Esophagus muscularis mucosa (tissue), 4 donors: ENCODE measurements at places on chromosomes 6 and 20. TPM values are rescaled to one million over a fixed set of nuclear protein-coding genes. Genes with fewer than 3 reads are reported as not detected.

- H3K27me3 ChIP-seq: no peaks in the 10 kb centered on the region
- no peak for DNase-seq
- H3K4me3 ChIP-seq: no peak overlapping the region
- H3K27ac ChIP-seq: peak overlapping the region; percentile 45
- no peaks in the 10 kb centered on the region for H3K36me3 ChIP-seq
- peaks cover 51% of the 10 kb centered on the region for H3K4me1 ChIP-seq
Measured at GRCh38 chr6:3385660-3386151, 71.1 kb downstream of the SLC22A23 start.

DNA sequence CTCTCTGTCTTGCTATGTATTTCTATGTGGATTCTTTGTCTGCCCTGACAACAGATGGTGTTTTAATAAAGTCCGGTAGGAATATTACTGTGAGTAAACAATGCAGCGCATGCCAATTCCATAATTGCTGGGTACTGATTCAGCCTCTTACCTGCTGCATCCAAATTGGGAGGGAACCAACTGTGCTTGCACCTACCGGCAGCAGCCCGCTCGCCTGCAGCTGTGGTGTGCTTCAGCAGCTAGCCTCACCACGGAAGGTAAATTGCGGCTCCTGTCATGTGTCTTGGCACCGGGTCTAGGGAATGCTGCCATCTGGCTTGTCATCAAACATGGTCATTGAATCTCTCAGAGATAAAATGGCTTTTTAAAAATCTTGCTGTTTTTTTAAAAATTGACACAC is 704.8 kb upstream of the SLC35B3 start:
- H3K4me1 ChIP-seq: no peaks in the 10 kb centered on the region
- H3K4me3 ChIP-seq: no peak overlapping the region
- no peaks in the 10 kb centered on the region for H3K27me3 ChIP-seq
- H3K36me3 ChIP-seq: no peaks in the 10 kb centered on the region

- no peaks in the 10 kb centered on the region for H3K27me3 ChIP-seq
- H3K4me3 ChIP-seq: no peak overlapping the region
- H3K4me1 ChIP-seq: peaks cover 33% of the 10 kb centered on the region
Measured at GRCh38 chr6:125294925-125295324, 6.8 kb downstream of the HDDC2 start.

GRCh38 chr6:52595796-52596130 is 18.9 kb upstream of the TRAM2 start:
- H3K27me3 ChIP-seq: no peaks in the 10 kb centered on the region
- no peak overlapping the region for H3K4me3 ChIP-seq
- H3K27ac ChIP-seq: peak overlapping the region; percentile 73
- no peak for DNase-seq
- H3K4me1 ChIP-seq: peaks cover 38% of the 10 kb centered on the region
- H3K36me3 ChIP-seq: no peaks in the 10 kb centered on the region

The VPS16 gene
- 25.2 TPM for total RNA-seq

The DTD1 gene
- 20.0 TPM for total RNA-seq

DNA sequence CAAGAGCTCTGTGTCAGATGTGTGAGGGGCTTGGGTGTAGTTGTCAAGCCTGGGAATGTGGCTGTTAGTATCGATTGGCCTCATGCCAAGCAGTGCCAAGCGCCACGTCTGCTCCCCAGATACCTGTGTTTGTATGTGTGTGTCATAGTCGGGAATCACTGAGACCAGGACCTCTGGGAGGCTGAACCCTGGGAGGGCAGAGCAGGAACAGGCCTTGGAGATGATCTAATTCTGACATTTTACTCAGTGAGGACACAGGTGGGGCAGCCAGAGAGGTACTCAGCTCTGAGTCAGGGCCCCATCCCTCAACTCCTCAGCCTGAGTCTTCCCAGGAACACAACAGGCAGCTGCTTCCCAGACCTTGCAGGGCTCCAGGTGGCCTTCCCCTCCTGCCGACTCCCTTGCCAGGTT is 51.2 kb upstream of the FANCE start:
- H3K4me3 ChIP-seq: no peak overlapping the region
- no peak for DNase-seq
- H3K27ac ChIP-seq: no peak overlapping the region
- no peaks in the 10 kb centered on the region for H3K36me3 ChIP-seq

GRCh38 chr20:57652606-57653545 is 32.6 kb upstream of the ZBP1 start:
- H3K27me3 ChIP-seq: no peaks in the 10 kb centered on the region
- peak; percentile 70 for DNase-seq
- peaks cover 5% of the 10 kb centered on the region for H3K4me1 ChIP-seq
- H3K4me3 ChIP-seq: no peak overlapping the region
- H3K27ac ChIP-seq: no peak overlapping the region
- peaks cover 59% of the 10 kb centered on the region for H3K36me3 ChIP-seq

- no peaks in the 10 kb centered on the region for H3K36me3 ChIP-seq
- peak overlapping the region; percentile 56 for H3K27ac ChIP-seq
- H3K27me3 ChIP-seq: no peaks in the 10 kb centered on the region
- peaks cover 20% of the 10 kb centered on the region for H3K4me1 ChIP-seq
- H3K4me3 ChIP-seq: peak overlapping the region; percentile 46
Measured at GRCh38 chr6:155143029-155143577, 120.7 kb upstream of the CLDN20 start.

DNA sequence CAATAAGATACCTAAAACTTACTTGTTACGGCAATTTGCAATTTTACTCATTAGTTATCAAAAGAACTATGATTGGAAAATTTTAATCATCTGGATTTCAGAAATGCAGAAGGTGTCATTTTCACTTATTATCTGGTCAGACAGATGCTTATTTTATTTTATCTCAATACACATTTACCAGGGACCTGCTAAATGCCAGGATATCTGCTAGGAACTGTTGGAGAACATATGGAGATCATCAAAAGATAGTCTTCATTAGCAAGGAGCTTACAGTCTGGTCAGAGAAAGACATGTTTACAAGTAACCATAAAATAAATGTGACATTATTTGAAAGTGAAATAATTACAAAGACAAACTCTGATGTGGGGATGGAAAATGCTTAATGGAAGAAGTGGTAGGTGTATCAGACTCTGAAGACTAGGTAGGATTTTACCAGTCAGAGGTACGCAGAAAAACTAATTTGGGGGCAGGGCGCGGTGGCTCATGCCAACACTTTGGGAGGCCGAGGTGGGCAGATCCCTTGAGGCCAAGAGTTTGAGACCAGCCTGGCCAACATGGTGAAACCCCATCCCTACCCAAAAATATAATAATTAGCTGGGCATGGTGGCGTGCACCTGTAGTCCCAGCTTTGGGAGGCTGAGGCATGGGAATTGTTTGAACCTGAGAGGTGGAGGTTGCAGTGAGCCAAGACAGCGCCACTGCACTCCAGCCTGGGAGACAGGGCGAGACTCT is 137.8 kb downstream of the MYB start:
- no peak for DNase-seq
- H3K36me3 ChIP-seq: no peaks in the 10 kb centered on the region
- no peaks in the 10 kb centered on the region for H3K4me1 ChIP-seq
- H3K4me3 ChIP-seq: no peak overlapping the region

GRCh38 chr20:52256454-52256853 is 64.9 kb upstream of the ZFP64 start:
- H3K36me3 ChIP-seq: no peaks in the 10 kb centered on the region
- no peaks in the 10 kb centered on the region for H3K4me1 ChIP-seq
- H3K27ac ChIP-seq: no peak overlapping the region
- H3K27me3 ChIP-seq: peaks cover under 1% of the 10 kb centered on the region
- H3K4me3 ChIP-seq: no peak overlapping the region
- DNase-seq: peak; percentile 47

The KHDC1L gene
- not detected for total RNA-seq

The ACOT8 gene
- total RNA-seq: 33.0 TPM

The DLL1 gene
- total RNA-seq: 8.8 TPM

DNA sequence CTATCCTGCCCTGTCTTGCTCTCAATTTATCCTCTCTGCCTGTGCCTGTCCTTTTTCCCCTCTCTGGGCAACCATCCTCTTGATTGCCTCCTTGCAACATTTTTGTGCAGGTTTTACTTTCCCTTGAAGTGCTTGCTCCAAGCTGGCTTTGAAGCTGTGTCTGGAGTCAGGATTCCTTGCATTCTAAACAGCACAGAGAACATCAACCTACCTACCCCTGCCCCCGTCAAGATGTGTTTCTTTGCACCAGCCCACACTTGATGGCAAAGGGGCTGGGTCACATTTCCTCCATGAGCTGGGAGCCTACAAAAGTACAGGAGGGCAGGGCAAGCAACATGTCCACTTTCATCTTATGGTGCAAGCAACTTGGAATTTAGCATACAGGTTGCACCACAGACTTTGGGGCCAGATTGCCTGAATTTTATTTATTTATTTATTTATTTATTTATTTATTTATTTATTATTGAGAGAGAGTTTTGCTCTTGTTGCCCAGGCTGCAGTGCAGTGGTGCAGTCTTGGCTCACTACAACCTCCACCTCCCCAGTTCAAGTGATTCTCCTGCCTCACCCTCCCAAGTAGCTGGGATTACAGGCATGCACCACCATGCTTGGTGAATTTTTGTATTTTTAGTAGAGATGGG is 206.3 kb downstream of the COL19A1 start:
- no peaks in the 10 kb centered on the region for H3K36me3 ChIP-seq
- H3K27ac ChIP-seq: no peak overlapping the region
- DNase-seq: no peak
- no peak overlapping the region for H3K4me3 ChIP-seq
- no peaks in the 10 kb centered on the region for H3K27me3 ChIP-seq
- no peaks in the 10 kb centered on the region for H3K4me1 ChIP-seq

GRCh38 chr6:44255871-44256774 is 1.2 kb downstream of the SLC35B2 start:
- peaks cover 70% of the 10 kb centered on the region for H3K36me3 ChIP-seq
- no peaks in the 10 kb centered on the region for H3K27me3 ChIP-seq
- peak overlapping the region; percentile 99 for H3K4me3 ChIP-seq
- peak overlapping the region; percentile 92 for H3K27ac ChIP-seq
- no peak for DNase-seq
- H3K4me1 ChIP-seq: peaks cover 57% of the 10 kb centered on the region

The COL19A1 gene
- 4.0 TPM for total RNA-seq

The PARD6B gene
- total RNA-seq: 2.1 TPM

The CYP39A1 gene
- total RNA-seq: 7.1 TPM

- no peaks in the 10 kb centered on the region for H3K27me3 ChIP-seq
- DNase-seq: no peak
- H3K4me1 ChIP-seq: no peaks in the 10 kb centered on the region
- no peak overlapping the region for H3K4me3 ChIP-seq
Measured at GRCh38 chr6:70811788-70812187, 144.1 kb downstream of the SMAP1 start.

The CEP162 gene
- total RNA-seq: 7.5 TPM

- no peak overlapping the region for H3K4me3 ChIP-seq
- no peaks in the 10 kb centered on the region for H3K36me3 ChIP-seq
- DNase-seq: no peak
- H3K27me3 ChIP-seq: no peaks in the 10 kb centered on the region
Measured at GRCh38 chr20:4555188-4555890, 166.4 kb upstream of the PRND start.

The LY6G5B gene
- total RNA-seq: 4.0 TPM

The GGTLC1 gene
- total RNA-seq: not detected

GRCh38 chr6:46926481-46926880 is 4.7 kb upstream of the ADGRF5 start:
- no peaks in the 10 kb centered on the region for H3K36me3 ChIP-seq
- no peak for DNase-seq
- no peak overlapping the region for H3K4me3 ChIP-seq
- H3K4me1 ChIP-seq: peaks cover 11% of the 10 kb centered on the region
- H3K27me3 ChIP-seq: no peaks in the 10 kb centered on the region

GRCh38 chr20:40314278-40314677 is 374.8 kb downstream of the MAFB start:
- H3K27me3 ChIP-seq: no peaks in the 10 kb centered on the region
- no peak overlapping the region for H3K27ac ChIP-seq
- no peaks in the 10 kb centered on the region for H3K36me3 ChIP-seq
- peak; percentile 66 for DNase-seq

DNA sequence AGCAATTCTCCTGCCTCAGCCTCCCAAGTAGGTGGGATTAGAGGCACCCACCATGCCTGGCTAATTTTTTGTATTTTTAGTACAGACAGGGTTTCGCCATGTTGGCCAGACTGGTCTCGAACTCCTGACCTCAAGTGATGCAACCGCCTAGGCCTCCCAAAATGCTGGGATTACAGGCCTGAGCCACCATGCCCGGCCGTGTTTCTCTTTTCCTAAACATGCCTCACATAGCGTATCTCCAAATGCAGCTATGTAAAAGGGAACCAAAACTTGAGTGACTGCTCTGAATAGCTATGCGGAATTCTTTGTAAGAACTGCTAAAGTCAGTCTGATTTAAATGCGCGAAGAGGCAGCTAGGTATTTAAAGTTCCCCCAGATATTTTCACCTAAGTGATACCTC is 20.5 kb downstream of the BPIFA2 start:
- H3K27me3 ChIP-seq: no peaks in the 10 kb centered on the region
- no peak for DNase-seq
- H3K27ac ChIP-seq: no peak overlapping the region
- no peaks in the 10 kb centered on the region for H3K36me3 ChIP-seq
- H3K4me1 ChIP-seq: no peaks in the 10 kb centered on the region
- H3K4me3 ChIP-seq: no peak overlapping the region

DNA sequence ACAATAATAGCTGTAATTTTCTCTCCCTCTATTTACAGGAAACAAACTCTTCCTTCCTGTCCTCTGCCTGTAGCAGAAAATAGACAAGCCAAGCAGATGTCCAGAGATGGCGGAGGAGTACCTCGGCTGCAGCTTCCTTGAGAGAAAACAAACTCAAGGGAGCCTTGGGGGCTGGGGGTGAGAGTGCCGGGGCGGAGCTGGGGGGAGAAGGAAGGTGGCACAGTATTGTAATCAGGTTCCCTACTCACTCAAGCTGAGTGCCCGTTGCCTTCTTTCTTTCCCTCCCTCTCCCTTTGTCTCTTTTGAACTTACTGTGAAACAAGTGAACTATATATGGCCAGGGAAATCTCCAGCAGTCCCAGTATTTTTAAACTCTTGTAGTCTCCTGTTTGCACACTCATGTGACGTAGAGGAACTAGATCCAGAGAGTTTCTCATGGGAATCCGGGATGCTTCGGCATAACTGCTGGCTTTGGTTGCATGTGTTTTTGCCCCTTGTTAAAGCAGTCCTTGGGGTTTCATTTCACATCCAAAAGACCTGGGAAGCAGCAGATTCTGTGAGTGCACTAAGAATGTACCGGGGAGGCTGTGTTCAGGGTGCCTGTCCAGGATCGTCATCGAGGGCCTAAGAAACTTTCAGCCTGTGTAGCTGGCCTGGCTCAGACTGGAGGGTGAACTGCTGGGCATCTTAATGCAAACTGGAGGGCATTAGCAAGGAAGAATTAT is 44.6 kb upstream of the HDDC2 start:
- H3K27me3 ChIP-seq: no peaks in the 10 kb centered on the region
- DNase-seq: no peak
- H3K27ac ChIP-seq: no peak overlapping the region
- H3K4me3 ChIP-seq: no peak overlapping the region

DNA sequence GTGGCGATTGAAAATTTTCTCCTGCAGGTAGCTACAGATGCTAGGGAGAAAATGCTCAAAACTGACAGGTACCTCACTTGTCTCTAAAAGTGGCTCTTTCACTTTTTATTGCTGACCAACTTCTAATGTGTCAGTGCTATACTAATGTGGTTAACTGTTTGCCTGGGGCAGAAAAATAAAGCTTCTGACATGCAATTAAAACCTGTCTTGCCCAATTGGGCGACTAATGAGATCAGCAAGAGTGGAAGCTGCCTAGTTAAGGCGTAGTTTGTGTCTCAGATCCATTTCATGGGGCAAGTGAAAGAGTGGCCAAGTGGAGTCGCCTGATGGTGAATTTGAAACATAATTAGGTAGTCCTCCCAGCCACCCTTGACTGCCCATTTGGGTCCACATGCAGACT is 193.3 kb downstream of the TSHZ2 start:
- H3K27me3 ChIP-seq: no peaks in the 10 kb centered on the region
- peaks cover 6% of the 10 kb centered on the region for H3K4me1 ChIP-seq
- no peak for DNase-seq
- no peak overlapping the region for H3K27ac ChIP-seq
